ENCODE measurements at places on chromosomes 7 and 10.

DNA sequence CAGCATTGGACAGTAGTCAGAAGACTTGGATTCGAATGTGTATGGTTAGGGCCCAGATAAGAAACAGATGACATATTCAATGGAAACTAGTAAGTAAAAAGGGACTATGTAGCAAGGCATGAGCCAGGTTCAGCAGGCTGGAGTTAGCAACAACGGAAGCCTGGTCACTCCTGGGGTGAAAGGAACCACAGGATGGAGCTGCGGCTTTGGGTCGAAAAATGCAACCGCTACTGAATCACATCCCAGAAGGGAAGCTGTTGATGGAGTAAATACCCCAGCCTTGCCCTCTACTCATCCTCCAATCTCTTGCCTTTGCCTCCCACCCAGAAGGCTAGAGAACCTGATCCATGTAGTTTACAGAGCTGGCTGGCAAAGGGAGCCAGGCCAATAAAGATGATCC is 37.5 kb upstream of the EGR2 start:
- DNase-seq = no peak

DNA sequence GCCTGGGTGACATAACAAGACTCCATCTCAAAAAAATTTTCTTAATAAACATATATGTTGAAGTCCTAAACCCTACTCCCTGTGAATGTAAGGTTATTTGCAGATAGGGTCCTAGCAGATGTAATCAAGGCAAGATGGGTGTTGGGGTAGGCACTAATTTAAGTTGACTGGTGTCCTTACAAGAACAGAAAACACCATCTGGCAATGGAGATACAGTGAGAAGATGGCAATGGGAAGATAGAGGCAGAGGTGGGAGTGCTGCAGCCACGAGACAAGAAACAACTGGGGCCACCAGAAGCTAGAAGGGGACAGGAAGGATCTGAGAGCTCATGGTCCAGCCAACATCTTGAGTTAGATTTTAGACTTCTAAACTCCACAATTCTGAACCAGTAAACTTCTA is 606.4 kb downstream of the CNTNAP2 start:
- DNase-seq = no peak

DNA sequence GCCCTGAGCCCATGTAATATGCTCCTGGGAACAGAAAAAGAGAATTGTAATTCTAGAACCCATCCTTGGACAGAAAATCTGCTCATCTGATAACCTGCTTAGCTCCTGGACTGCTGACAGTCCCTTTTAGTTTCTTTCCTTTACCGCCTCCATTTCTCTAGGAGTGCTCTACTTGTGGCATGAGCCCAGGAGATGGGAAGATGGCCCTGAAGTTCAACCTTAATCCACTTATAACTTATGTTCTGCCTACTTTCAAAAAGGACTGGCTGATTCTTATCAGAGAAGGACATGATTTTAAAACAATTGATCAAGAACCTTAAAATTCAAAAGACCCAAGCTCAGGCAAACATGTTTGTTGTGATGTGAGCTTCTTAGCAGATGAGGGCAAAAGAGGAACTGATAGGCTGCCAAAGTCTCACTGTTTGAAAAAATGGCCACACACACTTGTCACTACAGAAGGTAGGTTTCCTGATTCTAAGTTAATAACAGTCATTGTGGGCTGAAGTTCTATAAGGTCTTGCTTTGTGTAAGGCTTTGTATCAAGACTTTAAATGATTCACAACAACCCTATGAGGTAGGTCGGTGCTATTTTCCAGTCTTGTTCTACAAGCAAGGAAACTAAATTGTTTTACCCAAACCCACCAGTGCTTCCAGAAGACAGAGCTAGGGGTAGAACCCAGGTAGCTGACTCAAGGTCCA is 94.3 kb upstream of the AFAP1L2 start:
- DNase-seq = no peak

- no peak for DNase-seq
Measured at GRCh38 chr10:71156436-71156835, 55.9 kb upstream of the UNC5B start.

DNA sequence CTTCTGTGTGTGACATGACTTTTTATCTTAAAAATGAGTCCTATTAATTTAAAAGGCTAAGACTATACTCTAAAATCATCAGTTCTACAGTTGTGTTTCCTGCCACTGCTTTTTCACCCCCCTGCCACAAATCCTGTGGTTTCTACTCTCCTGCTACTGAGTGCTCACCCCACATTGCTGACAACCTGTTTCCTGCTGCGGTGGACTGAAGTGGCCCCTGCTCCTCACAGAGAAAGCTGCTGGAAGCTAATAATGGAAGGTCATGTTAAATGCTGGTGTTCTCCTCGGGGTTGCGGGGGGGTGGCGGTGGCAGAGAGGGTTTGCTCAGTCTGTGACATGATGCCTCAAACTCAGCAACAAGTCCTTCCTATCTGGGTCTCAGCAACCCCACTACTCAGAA is 113.2 kb upstream of the INHBA start:
- DNase-seq = no peak

DNA sequence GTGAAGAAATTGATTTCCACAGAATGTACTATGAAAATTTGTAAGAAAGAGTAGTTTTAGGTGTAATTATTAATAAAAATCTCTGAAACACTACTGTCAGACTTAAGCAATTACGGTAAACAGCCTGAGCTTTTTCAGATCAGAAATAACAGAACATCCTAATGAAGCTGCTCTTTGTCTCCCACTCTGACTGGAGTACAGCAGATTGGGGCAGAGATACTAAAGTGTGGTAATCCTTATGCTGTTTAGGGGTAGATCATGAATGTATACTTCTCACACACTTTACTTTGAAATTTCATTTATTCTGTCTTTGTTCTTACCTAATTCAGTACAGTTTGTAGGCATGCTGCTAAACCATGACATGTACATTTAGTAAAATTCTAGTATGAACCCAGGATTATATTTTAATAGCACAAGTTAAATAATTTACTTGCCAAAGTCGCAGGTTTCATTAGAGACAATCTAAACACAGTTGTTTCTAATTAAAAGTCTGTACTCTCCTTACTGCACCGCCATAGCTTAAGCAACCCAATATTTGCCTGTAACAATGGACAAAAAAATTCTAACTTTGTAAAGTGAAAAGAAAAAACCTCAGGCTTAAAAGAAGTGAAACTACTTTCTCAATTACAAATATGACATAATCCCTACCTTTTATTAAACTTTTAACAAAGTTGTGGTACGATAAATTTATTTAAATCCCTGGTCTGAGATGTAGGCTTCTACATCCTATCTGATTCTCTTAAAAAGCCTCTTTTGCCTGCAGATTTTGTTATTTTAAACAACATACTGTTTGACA is 88.8 kb downstream of the KMT2E start:
- no peak for DNase-seq

DNA sequence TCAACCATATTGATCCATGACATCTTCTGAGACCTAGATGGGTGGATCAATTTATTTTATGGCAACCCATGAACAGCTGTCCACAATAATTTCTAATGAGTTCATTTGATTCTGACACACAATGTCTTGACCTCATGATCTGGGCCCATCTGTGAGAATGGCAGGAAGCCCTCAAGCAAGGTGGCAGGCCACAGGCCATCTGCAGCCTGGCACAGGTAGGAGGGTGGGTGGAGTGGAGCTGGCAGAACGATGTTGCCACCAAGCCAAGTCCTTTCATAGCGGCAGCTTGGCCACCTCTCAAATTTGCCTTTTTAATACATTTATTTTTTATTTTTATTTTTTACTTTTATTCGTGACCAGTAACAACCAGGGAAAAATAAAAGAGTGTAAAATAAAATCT is 1181.6 kb upstream of the SORCS1 start:
- no peak for DNase-seq

DNA sequence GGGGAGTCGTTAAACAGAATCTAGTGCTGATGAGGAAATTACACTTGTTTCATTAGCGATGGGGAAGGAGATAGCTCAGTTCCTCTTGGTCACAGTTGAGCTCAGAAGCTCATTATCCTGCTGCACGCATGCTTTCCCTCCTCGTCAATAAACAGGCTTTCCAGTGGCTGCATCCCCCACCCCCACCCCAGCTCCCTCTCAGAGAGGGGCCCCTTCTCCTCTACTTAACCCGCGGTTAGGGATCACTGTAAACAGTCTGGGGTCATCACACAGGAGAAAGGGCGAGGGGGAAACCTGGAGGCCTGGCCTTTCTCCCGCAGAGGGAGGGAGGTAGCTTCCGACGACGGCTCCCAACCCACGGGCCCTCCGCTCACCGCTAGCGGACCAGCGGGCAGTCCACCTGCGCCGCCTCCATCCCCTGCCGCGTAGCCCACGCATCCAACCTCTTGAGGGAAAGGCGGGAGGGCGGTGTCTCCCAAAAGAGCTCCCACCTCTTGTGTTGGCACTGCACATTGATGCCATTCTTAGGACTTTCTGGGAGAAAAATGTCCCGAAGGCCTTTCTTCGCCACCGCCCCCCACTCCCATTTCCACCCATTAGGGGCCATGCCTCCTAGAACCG is 80.8 kb downstream of the PAX2 start:
- DNase-seq = no peak

GRCh38 chr10:5395168-5395567 is 9.5 kb downstream of the TUBAL3 start:
- DNase-seq = no peak

GRCh38 chr10:14403881-14404623 is 73.3 kb upstream of the FRMD4A start:
- no peak for DNase-seq

DNA sequence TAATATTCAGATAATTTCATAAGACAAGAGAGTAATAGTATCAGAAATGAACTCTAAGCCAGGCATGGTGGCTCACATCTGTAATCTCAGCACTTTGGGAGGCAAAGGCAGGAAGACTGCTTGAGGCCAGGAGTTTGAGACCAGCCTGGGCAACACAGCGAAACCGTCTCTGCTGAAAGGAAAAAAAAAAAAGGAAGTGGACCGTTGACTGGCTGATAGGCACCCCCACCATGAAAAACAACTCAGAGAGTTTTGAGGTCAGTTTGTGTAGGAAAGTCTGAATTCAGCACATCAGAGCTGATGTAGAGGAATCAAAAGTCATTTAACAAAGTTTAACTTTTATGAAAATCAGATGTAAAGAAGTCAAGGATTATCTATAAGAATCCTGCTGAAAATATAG is 63.2 kb upstream of the AMPH start:
- DNase-seq = no peak

DNA sequence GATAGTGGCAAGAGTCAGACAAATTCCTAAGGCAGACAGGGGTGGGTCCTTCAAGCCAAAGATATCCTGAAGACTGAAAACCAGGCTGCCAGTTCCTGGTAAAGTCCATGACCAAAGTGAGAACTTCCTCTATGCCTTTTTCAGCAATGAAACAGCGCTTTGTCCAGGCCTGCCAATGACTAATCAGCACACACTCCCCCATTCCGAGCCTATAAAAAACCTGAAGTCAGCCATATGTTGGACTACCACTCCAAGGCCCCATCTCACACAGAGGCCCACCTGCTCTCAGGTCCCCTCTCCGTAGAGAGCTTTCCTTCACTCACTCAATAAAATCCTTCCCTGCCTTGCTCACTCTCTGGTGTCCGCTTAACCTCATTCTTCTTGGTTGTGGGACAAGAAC is 402.2 kb downstream of the ANKRD7 start:
- DNase-seq = no peak

- DNase-seq = no peak
Measured at GRCh38 chr10:4399556-4399955, 426.5 kb upstream of the AKR1E2 start.

- no peak for DNase-seq
Measured at GRCh38 chr10:113131613-113132261, 181.7 kb downstream of the TCF7L2 start.

Data from HAP-1 (cell line).